NCI-H460 (cell line): ENCODE measurements at places on chromosomes 3 and 15. TPM values are rescaled to one million over a fixed set of nuclear protein-coding genes. Genes with fewer than 3 reads are reported as not detected.

DNA sequence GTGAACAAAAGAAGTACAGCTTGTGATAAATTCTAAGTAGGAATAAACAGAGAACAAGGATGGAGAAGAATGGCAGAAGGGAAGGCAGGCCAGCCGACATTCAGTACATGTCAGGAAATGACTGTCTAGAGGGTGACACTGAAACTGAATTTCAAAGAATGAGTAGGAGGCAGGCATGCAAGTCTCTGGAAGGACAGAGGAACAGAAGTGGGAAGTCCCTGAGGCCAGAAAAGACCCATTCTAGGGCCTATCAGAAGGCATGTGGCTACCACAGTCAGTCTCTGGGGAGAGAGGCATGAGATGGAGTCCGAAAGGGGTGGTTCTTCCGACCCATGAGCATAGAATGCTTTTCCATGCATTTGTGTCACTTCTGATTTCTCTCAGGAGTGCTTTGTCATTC is 243.5 kb upstream of the UBE2E2 start:
- no peak for DNase-seq

DNA sequence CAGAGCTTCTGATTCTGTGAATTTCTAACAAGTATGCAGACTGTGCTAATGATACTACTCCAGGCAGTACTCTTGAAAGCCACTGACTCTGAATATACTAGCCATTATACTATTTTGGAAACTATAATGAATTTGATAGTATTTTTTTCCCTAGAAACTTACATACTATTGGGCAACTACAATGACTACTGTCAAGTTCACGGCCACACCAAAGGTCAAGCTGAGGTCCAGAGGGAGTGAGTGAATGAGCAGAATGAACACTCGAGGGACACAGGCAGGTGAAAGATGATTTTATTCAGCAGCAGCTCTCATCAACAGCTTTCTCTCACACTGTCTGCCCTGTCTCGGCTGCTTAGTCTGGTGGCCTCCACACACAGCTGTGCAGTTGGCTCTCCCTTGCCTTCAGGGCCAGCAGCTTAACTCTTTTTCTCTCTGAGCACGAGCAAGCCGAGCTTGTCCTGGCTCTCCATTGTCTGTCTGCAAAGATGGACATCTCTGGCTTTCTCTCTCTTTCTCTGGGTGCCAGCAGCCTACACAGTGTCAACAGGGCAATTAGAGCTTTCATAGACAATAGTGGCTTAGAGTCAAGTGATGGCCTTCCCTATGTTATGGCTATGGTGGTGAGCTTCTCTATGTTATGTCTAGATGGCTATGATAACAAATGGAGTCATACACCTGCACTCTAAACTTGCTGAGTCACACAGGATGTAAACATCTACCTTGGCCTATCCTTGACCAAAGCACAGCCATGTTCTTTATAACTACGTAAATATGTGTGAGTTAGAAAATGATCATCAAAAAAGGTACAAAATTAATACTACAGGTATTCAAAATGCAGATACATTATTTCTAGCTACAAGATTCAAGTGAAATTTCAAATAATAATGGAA is 362.4 kb downstream of the CGGBP1 start:
- no peak for DNase-seq

DNA sequence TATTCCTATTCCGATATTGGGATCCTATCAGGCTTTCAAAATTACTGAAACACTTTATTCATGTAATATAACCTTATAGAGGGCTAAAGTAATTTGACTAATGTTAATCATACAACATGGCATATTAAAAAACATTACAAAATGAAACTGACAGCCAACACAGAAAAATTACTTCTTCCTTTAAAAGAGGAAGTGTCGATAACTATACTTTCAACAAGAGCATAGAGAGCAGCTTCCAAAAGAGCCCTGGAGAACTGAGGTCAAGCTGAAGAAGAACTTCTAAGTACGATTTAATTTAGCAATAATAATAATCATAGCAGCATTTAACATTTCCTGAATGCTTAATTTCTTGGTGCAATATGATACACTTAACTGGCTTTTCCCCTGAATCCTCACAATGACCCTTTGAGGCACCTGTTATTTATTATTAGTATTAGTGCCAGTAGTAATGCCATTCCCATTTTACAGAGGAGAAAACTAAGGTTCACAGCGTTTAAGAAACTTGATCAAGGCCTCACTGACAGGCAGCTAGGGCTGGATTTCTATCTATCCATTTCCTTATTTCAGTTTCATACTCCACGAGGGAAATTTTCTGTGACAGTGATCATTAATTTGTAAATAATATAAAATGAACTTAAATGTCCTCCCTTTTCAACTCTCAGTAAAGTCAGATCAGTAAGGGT is 181.6 kb downstream of the CFAP20DC start:
- no peak for DNase-seq

GRCh38 chr3:48747706-48748105 is 30.7 kb upstream of the IP6K2 start:
- DNase-seq, result no peak

The ERICH6 gene
- total RNA-seq, result not detected in 2 replicates

The MUSTN1 gene
- 0.67 and 1.9 TPM in 2 replicates for total RNA-seq
